ENCODE measurements at places on chromosomes 1 and 21.

- DNase-seq, result no peak
Observed at GRCh38 chr1:235098547-235098946, 30.1 kb downstream of the TOMM20 start.

DNA sequence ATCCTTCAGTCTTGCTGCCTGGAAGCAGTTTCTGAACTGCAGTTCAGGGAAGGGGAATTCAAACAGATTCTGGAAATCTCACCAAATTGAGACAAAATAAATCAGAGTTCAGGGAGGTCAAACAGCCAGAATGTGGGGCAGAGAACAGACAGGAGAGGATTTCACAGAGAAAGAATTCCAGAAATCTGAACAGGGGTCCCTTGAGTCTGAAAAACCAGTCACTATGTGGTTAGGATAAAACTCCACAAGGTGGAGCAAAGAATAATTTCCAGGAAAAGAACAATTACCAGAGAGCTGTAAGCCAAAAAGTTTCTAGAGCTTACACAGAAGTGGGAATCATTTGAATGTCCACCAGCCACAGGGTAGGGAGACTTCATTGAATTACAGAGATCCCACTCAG lies 84.7 kb downstream of the URB2 start:
- DNase-seq, result no peak

DNA sequence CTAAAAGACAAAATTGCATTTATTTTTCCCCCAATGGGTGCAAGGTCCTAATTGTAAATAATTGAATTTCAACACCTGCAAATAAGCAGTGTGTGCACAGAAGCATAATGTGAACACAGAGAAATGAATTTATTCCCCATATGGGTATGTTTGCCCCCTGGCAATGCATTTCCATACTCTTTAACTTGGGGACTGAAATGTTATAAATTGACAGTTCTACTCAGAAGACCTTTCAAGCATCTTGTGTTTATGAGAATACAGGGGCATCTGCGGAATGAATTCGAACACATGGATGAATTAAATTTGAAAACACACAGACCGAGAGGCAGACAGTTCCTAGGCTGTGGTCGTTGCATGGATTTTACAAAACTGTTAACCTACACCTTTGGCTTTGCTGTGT lies 3.5 kb downstream of the PBX1 start:
- no peak for DNase-seq

GRCh38 chr1:178727014-178727895 lies 2.2 kb downstream of the RALGPS2 start:
- no peak for DNase-seq

GRCh38 chr1:226988334-226988666 lies 48.2 kb downstream of the COQ8A start:
- DNase-seq, result no peak

- DNase-seq, result no peak
Observed at GRCh38 chr1:106768501-106768900, 288.0 kb upstream of the PRMT6 start.

- no peak for DNase-seq
Observed at GRCh38 chr1:14440731-14441130, 157.8 kb upstream of the KAZN start.

DNA sequence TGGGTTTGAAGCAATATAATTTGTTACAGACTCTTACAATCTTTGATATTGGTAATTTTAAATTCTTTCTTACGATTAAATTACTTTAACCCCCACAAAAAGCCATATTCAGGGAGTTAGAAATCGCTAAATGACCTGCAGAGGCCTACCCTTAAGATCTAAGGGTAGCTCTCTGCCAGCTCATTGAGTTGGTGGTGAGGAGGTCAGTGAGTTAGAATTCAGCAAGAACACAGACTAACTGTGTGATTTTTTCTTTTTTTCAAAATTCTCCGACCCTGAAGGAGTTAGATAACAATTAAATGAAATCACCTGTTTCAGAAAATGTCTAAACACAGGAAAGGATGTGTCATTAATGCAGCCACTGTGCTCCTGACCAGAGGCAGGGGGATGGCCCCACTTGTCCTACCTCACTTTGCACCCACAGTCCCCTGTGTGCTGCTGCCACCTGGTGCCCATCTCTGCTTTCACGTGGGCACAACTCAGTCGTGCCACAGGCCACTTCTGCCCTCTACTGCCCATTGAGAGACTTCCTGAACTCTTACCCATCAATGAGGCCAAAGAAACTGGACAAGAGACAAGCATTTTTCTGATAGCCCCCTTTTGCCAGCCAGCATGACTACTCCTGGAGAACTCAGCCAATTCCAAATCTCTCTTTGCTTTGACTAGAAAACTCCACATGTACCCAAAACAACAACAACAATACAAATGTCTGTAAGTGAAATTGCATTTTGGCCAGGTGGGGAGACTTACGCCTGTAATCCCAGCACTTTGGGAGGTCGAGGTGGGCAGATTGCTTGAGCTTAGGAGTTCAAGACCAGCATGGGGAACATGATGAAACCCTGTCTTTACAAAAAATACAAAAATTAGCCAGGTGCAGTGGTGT lies 8.4 kb downstream of the CFAP45 start:
- peak; percentile 52 for DNase-seq

GRCh38 chr1:80659161-80659560 lies 1141.6 kb upstream of the ADGRL2 start:
- DNase-seq, result no peak

GRCh38 chr1:178393370-178393769 lies 103.4 kb downstream of the CLEC20A start:
- no peak for DNase-seq

DNA sequence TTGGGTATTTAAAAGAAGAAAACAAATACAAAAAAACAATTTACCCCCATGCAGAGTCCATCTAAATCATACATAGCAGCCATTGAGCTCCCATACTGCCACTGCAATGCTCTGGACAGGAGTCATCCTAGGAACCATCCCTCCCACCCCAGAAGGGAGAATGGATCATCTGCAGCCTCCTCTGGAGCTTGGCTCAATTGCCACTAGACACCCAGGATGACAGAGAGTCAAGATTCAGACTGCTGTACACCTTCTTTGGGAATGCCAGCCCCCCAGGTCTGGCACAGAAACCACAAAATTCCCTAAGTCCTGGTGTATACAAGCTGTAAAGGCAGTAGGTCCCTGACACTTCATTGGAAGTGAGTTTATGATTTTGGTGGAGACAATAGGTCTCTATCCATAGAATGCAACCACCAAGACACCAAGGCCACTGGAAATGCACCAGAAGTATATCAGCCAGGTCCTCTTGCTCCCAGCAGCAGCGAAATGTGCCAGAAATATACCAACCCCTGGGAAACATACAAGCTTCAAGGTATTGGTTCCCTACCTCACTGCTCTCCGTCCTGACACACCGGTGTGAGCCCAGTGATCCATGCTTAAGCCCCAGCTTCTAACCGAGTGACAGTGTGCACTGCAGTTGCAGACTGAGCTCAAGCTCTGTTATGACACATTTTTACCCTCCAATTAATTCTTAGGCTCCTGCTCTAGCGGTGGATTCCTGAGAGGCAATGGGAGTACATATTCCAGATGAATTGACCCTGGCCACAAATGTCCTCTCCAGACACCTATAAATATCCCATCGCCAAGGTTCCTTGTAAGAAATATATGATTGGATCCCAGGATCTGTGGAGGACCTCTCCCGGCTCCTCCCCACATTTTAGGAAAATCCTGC lies 4.4 kb downstream of the TAL1 start:
- no peak for DNase-seq

GRCh38 chr1:245094092-245094491 lies 60.7 kb upstream of the KIF26B start:
- DNase-seq, result no peak

GRCh38 chr1:88052167-88052566 lies 631.9 kb upstream of the PKN2 start:
- no peak for DNase-seq

- DNase-seq, result no peak
Observed at GRCh38 chr1:88763649-88764406, 79.8 kb downstream of the PKN2 start.

GRCh38 chr1:80893115-80893514 lies 907.6 kb upstream of the ADGRL2 start:
- no peak for DNase-seq

DNA sequence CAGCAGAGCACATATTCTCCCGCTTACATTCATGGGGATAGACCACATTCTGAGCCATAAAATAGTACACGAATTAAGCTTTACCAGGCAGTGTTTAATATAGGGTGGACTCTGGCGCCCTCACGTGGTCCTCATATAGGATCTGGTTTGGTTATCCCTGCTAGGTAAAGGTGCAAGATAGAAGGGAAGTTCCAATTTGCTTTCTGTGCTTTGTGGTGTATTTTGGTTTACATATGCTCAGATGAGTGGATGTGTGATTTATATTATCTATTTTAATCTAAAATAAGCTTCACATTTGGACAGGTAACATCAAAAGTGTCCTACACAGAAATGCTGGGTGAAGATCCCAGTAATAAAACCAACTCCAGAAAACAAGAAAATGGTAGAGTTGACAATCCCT lies 3.6 kb downstream of the CR1 start:
- peak; percentile 16 for DNase-seq

DNA sequence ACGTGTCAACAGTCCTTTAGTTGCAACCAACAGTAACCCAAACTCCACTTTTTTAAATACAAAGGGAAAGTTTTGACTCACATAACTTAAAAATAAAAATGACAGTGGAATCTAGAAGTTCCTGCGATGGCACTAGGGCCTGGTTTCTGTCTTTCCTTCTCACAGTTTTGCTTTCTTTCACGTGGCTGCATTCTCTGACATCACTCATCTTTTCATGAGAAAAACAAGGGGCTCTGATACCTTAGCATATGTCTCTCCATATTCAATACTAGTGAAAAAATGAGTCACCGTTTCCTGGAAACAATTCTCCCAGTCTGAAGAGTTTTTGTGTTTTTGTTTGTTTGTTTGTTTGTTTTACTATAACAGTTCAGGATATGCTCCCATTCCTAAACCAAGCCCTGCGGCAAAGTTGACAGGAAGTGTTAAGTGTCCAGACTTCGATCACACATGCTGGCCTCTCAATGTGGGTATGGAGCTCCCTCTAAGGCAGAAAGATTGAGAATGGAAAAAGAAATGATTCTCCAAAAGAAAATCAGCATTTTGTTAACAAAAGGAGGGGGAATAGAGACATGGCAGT lies 483.3 kb downstream of the TTLL7 start:
- DNase-seq, result no peak

- DNase-seq, result no peak
Observed at GRCh38 chr1:11797525-11798216, 8.1 kb downstream of the MTHFR start.

DNA sequence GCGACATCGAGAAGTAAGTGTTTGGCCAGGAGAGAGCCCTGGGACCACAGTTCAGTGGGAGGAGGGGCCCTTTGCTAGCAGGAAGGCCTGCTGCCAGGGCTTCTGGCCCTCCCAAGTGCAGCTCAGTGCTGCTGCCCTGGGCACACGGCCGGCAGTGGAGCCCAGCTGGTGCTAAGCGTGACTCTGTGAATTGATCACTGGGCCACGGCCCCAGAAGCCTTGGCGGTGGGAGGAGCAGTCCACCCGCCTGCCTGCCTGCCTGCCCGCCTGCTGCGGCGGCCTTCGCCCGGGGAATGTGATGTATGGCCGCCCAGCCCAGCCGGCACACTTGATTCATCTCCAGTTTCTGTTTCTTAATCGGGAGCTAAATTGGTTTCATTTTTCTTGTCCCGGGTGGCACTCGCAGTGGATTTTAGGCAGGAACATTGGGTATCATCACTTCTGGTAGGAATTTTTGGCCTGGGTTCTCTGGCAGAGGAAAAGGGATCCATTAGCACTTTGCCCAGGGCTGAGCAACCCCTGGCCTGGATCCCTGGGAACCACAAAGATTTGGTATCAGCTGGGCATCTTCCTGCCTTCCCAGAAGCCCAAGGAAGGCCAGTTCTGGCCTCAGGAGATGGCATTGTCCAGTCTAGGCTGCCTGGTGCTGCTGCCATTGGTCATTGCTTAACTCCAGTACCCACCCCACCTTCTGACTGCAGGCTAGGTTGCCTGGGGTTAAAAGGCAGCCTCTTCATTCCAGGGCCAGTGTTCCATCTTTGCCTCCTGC lies 28.6 kb downstream of the TMEM53 start:
- no peak for DNase-seq

- no peak for DNase-seq
Observed at GRCh38 chr21:30336596-30336995, 898 bp downstream of the KRTAP27-1 start.

- DNase-seq, result no peak
Observed at GRCh38 chr21:43273708-43274021, 104.9 kb downstream of the CRYAA start.

- no peak for DNase-seq
Observed at GRCh38 chr1:4711416-4712275, 57.2 kb downstream of the AJAP1 start.

- no peak for DNase-seq
Observed at GRCh38 chr1:32816676-32817158, 441 bp downstream of the YARS1 start.

DNA sequence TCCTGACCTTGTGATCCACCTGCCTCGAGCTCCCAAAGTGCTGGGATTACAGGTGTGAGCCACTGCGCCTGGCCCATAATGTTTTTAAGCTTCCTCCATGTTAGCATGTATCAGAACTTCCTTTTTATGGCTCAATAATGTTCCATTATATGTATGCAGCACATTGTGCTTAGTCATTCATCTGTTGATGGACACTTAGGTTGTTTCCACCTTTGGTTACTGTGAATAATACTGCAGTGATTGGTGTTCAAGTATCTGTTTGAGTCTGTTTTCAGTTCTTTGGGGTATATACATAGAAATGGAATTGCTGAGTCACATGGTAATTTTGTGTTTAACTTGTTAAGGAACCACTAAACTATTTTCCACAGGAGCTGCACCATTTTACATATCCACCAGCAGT lies 17.7 kb downstream of the CMPK1 start:
- no peak for DNase-seq

GRCh38 chr1:104733866-104734265 lies 984.2 kb downstream of the AMY1C start:
- no peak for DNase-seq

- peak; percentile 29 for DNase-seq
Observed at GRCh38 chr21:42117229-42117966, 46.3 kb downstream of the UMODL1 start.

GRCh38 chr1:184905601-184906322 lies 68.5 kb downstream of the NIBAN1 start:
- no peak for DNase-seq

DNA sequence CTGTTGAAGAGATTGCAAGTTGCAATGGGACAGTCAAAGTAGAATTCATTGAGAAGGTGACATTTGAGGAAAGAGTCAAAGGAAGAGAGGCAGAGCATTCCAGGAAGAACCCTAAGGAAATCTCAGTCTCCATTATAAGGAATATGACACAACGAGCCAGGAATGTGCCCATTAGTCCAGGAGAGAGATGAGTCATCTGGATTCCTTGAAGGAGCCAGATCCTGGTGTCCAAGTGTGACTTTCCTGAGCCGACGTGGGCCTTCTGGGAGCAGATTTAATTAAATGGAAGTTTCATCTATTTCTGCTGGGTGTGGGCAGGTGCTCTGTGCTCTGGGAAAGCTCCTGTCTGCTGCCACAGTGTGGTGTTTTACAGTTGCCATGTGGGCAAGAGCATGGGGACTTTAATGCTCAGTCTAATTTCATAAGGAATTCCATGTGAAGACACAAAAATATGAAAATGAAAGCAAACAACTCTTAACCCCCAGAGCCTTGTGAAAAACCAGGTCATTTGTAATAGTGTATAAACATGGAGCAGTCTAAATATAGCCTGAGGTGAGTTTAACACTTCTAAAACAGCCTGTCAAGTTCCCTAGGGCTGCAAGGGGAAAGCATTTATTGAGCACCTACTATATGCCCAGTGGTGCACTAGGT lies 111.4 kb upstream of the ARTN start:
- no peak for DNase-seq

GRCh38 chr1:191888996-191889622 lies 269.2 kb upstream of the RGS18 start:
- no peak for DNase-seq

- no peak for DNase-seq
Observed at GRCh38 chr1:198462365-198463019, 78.0 kb downstream of the ATP6V1G3 start.
